ENCODE measurements at places on chromosomes 2 and 18. TPM values are rescaled to one million over a fixed set of nuclear protein-coding genes. Genes with fewer than 3 reads are reported as not detected.

Gene LRP1B
- total RNA-seq, result 0.12 TPM

Gene FARP2
- total RNA-seq, result 48.6 TPM

DNA sequence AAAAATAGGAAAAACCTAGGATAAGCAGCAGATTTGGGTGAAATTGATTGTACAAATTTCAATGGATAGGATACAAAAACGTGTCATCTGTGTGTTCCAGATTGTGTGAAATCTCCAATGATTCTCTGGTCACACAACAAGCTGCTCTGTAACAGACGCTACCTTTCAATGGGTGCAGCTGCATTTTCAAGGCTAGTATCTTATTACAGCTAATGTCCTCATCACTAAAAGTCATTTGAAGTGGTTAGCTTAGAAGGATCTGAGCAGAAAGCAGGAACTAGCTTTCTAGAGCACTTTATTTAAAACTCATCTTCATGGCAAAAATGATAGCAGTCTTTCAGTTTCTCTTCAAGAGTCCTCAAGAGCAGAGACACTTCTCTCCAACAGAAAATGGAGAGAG, 364.6 kb downstream of the LRP1B start:
- no peak overlapping the region for H3K27ac ChIP-seq
- no peaks in the 10 kb centered on the region for H3K4me1 ChIP-seq
- no peak for DNase-seq
- H3K4me3 ChIP-seq, result no peak overlapping the region

- H3K27me3 ChIP-seq, result no peaks in the 10 kb centered on the region
- DNase-seq, result no peak
- H3K4me3 ChIP-seq, result no peak overlapping the region
- no peaks in the 10 kb centered on the region for H3K4me1 ChIP-seq
- no peaks in the 10 kb centered on the region for H3K36me3 ChIP-seq
- H3K27ac ChIP-seq, result no peak overlapping the region
Observed at GRCh38 chr2:157497638-157498314, 53.9 kb upstream of the CYTIP start.

Gene C2orf72
- total RNA-seq, result 1.5 TPM

GRCh38 chr2:23657371-23657770, 269.6 kb downstream of the ATAD2B start:
- H3K4me3 ChIP-seq, result no peak overlapping the region
- no peak for DNase-seq
- no peaks in the 10 kb centered on the region for H3K36me3 ChIP-seq
- H3K27ac ChIP-seq, result no peak overlapping the region
- H3K27me3 ChIP-seq, result no peaks in the 10 kb centered on the region

Gene GULP1
- 30.6 TPM for total RNA-seq

- no peaks in the 10 kb centered on the region for H3K27me3 ChIP-seq
- no peaks in the 10 kb centered on the region for H3K4me1 ChIP-seq
- no peak overlapping the region for H3K27ac ChIP-seq
Observed at GRCh38 chr2:45452866-45453265, 158.2 kb downstream of the SRBD1 start.

DNA sequence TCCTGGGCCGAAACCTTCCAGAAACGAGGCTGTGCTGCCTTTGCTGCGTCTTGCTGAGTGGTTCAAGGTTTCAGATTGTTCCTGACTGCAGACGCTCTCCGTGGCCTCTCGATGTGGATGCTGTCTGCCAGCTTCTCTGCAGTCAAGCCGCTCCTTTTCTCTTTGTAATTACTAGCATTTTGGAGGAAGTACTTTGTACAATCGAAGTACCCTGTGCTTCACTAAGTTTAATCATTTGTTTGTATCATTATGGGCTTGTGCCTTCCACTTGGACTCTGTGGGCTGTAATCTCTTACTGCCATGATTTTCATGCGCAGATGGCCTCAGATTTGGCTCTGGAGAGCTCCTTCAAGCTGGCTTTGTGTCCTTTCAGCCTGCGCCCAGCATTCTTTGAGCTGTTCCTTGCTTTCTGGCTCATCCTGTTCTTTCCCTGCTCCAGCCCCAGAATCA, 49.3 kb downstream of the TRAF3IP1 start:
- H3K4me3 ChIP-seq, result no peak overlapping the region
- no peaks in the 10 kb centered on the region for H3K4me1 ChIP-seq
- no peak overlapping the region for H3K27ac ChIP-seq
- DNase-seq, result no peak

Gene ABCA12
- total RNA-seq, result 0.17 TPM

- no peaks in the 10 kb centered on the region for H3K27me3 ChIP-seq
- peaks cover 37% of the 10 kb centered on the region for H3K4me1 ChIP-seq
- no peak for DNase-seq
- no peak overlapping the region for H3K27ac ChIP-seq
- H3K36me3 ChIP-seq, result no peaks in the 10 kb centered on the region
Observed at GRCh38 chr18:63302636-63303405, 16.7 kb downstream of the BCL2 start.

GRCh38 chr2:51350100-51350499, 318.2 kb upstream of the NRXN1 start:
- no peak for DNase-seq
- H3K27me3 ChIP-seq, result no peaks in the 10 kb centered on the region
- H3K4me1 ChIP-seq, result no peaks in the 10 kb centered on the region
- H3K27ac ChIP-seq, result no peak overlapping the region
- H3K36me3 ChIP-seq, result no peaks in the 10 kb centered on the region

Gene CFLAR
- 316 TPM for total RNA-seq

- no peak for DNase-seq
- H3K4me1 ChIP-seq, result no peaks in the 10 kb centered on the region
Observed at GRCh38 chr2:170690640-170691039, 24.5 kb upstream of the SP5 start.

DNA sequence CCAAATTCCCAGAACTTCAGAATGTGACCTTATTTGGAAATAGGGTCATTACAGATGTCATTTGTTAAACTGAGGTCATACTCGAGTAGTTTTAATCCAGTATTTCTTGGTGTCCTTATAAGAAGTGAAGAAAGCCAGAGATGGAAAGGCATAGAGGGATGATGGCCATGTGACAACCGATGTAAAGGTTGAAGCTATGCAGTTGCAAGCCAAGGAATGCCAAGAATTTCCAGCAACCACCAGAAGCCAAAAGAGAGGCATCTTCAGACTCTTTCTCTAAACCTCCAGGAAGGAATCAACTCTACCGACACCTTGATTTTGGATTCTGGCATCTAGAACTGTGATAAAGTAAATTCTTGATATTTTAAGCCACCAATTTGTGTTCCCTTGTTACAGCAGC, 242.2 kb downstream of the CDH20 start:
- H3K27me3 ChIP-seq, result no peaks in the 10 kb centered on the region
- H3K36me3 ChIP-seq, result no peaks in the 10 kb centered on the region
- no peak overlapping the region for H3K27ac ChIP-seq
- H3K4me3 ChIP-seq, result no peak overlapping the region

DNA sequence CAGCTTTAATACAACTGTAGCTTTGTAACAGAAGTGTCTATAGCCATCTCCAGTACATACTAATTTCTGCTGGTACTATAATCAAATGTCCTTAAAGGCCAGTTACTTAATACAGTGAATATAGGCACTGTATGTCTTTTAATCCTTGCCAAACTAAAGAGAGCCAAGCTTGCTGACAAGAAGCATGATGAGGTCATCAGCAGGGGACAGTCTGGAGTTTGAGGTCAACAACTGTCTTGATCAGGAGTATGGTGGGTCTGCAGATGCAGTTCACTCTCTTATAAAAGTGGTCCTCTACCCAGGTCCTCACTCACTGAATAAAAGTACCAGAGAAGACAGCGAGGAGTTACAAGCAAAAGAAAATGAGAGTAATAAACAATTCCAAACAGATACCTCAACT, 219.1 kb downstream of the WDPCP start:
- H3K4me1 ChIP-seq, result no peaks in the 10 kb centered on the region
- no peak overlapping the region for H3K27ac ChIP-seq
- no peaks in the 10 kb centered on the region for H3K36me3 ChIP-seq
- no peak overlapping the region for H3K4me3 ChIP-seq
- DNase-seq, result no peak

- peaks cover 33% of the 10 kb centered on the region for H3K4me1 ChIP-seq
- H3K27me3 ChIP-seq, result peaks cover 100% of the 10 kb centered on the region
- H3K36me3 ChIP-seq, result no peaks in the 10 kb centered on the region
- no peak overlapping the region for H3K4me3 ChIP-seq
- DNase-seq, result no peak
Observed at GRCh38 chr2:72913486-72914205, 3.7 kb upstream of the EMX1 start.

Gene NCKAP1
- total RNA-seq, result 117 TPM

Gene STPG4
- not detected for total RNA-seq

GRCh38 chr2:66578687-66579106, 143.8 kb downstream of the MEIS1 start:
- peak overlapping the region; percentile 90 for H3K27ac ChIP-seq
- peaks cover 22% of the 10 kb centered on the region for H3K4me1 ChIP-seq
- no peaks in the 10 kb centered on the region for H3K36me3 ChIP-seq
- no peak for DNase-seq

DNA sequence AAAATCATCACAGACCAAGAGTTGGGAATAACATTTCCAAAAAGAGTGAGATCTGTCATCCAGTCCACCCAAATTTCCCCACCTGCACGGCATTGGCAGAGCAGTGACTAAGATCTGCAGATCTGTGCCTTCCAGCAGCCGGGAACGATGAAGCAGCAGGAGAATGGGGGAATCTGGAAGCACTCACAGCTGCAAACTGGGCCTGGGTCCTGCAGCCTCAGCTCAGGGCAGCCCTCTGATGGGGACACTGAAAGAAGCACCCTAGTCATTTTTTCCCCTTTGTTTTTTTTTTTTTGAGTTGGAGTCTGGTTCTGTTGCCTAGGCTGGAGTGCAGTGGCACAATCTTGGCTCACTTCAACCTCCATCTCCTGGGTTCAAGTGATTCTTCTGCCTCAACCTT, 4.4 kb upstream of the SAG start:
- no peaks in the 10 kb centered on the region for H3K36me3 ChIP-seq
- H3K4me3 ChIP-seq, result no peak overlapping the region
- H3K27me3 ChIP-seq, result no peaks in the 10 kb centered on the region
- DNase-seq, result no peak
- no peak overlapping the region for H3K27ac ChIP-seq
- H3K4me1 ChIP-seq, result no peaks in the 10 kb centered on the region

GRCh38 chr2:177165721-177166711, 46.6 kb upstream of the HNRNPA3 start:
- peak overlapping the region; percentile 87 for H3K27ac ChIP-seq
- peak overlapping the region; percentile 52 for H3K4me3 ChIP-seq
- no peaks in the 10 kb centered on the region for H3K27me3 ChIP-seq
- no peak for DNase-seq
- no peaks in the 10 kb centered on the region for H3K36me3 ChIP-seq

GRCh38 chr18:32048507-32049091, 30.0 kb downstream of the RNF125 start:
- H3K27me3 ChIP-seq, result no peaks in the 10 kb centered on the region
- peak overlapping the region; percentile 28 for H3K27ac ChIP-seq
- DNase-seq, result no peak
- no peak overlapping the region for H3K4me3 ChIP-seq

DNA sequence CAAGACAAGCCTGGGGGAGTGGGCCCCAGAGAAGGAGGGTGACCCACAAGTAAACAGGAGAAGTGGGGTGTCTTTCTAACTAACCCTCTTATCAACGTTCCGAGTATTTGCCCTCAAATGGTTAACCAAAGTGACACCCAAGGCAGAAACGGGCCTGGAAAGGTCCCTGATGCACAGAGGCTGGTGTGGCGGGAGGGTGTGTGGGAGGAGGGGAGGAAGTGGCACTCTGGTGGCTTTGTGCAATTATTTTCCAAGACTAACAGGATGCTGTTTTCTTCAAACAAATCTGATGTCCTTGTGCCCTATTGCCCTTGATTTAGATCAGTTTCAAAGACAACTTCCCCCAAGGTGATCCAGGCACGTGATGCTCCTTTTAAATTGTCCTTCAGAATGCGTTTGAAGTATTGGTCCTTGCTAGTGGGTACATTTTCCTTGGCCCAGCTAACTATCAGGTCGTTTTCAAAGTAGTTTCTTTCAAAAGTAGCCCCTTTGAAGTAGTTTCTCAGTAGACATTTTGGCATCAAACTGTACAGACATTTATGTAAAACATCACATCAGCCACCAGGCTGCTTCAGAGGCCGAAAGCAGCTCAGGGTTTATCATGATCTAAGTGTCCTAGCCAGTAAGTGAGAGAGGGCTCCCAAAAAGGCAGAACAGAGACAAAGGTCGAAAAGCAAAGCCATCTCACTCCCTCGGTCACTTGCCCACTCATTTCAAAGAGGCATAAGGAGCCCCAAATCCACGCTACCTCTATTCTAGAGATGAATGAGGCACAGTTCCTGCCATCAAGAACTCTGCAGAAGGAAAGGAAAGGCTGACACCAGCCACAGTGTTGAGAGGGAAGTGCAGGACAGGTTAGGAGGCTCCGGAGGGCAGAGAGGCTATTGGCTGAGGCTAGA, 371.1 kb upstream of the ID2 start:
- H3K27me3 ChIP-seq, result no peaks in the 10 kb centered on the region
- DNase-seq, result peak; percentile 80
- no peaks in the 10 kb centered on the region for H3K36me3 ChIP-seq

Gene UGT1A8
- not detected for total RNA-seq

DNA sequence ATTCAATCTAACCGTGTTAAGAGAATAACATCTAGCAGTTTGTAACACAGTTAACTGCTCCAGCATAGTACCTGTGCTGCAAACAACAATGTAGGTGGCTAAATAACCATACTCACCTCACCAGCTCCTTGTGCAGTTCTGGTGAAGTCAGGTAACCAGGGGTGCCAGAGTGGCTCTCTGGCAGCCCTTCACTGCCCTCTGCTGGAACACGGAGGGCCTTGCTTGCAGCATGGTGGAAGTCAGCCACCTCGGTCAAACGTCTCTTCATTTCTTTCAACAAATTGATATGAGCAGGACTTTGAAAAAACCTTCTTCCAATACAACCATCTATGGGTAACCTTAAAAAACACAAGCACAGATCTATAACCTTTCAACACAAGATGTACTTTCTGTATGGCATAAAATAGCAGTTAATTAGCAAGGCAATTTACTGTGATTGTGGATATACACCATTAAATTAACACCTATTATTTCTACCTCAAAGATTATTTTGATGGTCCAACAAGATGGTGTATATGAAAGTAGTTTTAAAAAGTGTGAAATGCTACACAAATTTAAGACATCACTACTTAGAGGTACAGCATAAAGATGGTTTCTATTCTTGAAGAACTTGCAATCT, 56.6 kb downstream of the EPG5 start:
- H3K4me3 ChIP-seq, result no peak overlapping the region
- no peaks in the 10 kb centered on the region for H3K27me3 ChIP-seq
- no peaks in the 10 kb centered on the region for H3K4me1 ChIP-seq

GRCh38 chr18:44557616-44558151, 123.0 kb upstream of the SETBP1 start:
- H3K4me1 ChIP-seq, result no peaks in the 10 kb centered on the region
- H3K27ac ChIP-seq, result no peak overlapping the region
- no peaks in the 10 kb centered on the region for H3K27me3 ChIP-seq
- DNase-seq, result no peak

- no peaks in the 10 kb centered on the region for H3K4me1 ChIP-seq
- no peak overlapping the region for H3K27ac ChIP-seq
- peaks cover 98% of the 10 kb centered on the region for H3K36me3 ChIP-seq
- H3K27me3 ChIP-seq, result no peaks in the 10 kb centered on the region
- DNase-seq, result no peak
- H3K4me3 ChIP-seq, result no peak overlapping the region
Observed at GRCh38 chr2:117949806-117950205, 64.1 kb downstream of the CCDC93 start.

GRCh38 chr2:180763263-180763989, 217.0 kb upstream of the UBE2E3 start:
- H3K4me3 ChIP-seq, result no peak overlapping the region
- H3K4me1 ChIP-seq, result no peaks in the 10 kb centered on the region
- no peaks in the 10 kb centered on the region for H3K27me3 ChIP-seq
- no peak for DNase-seq
- H3K27ac ChIP-seq, result no peak overlapping the region
- no peaks in the 10 kb centered on the region for H3K36me3 ChIP-seq

Gene LIPG
- total RNA-seq, result 10.2 TPM

Data from upper lobe of right lung (tissue), 1 donor.